ENCODE measurements at places on chromosomes 11 and 22. TPM values are rescaled to one million over a fixed set of nuclear protein-coding genes. Genes with fewer than 3 reads are reported as not detected.

Gene TMA7B
- total RNA-seq: not detected

Gene ART1
- not detected for total RNA-seq

DNA sequence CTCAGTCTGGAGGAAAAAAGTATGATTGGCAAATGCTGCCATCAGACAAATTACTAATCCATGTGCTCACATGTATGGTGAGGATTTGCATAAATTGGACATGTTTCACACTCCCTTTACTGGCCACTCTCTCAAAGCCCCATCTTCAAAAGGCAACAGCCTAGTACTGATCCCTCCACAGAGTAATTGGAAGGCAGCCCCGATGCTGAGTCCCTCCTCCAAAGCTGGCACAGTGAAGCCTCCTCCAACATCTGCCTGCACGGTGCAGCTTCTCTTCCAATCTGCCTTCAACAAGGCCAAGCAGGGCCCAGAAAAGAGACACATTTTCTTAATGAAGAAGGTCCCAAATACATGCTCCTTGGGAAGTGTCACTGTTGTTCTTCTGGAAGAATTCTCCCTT, 350.6 kb downstream of the OPCML start:
- no peak for DNase-seq

GRCh38 chr11:16606784-16607674, 131.4 kb upstream of the C11orf58 start:
- peak; percentile 40 for DNase-seq

DNA sequence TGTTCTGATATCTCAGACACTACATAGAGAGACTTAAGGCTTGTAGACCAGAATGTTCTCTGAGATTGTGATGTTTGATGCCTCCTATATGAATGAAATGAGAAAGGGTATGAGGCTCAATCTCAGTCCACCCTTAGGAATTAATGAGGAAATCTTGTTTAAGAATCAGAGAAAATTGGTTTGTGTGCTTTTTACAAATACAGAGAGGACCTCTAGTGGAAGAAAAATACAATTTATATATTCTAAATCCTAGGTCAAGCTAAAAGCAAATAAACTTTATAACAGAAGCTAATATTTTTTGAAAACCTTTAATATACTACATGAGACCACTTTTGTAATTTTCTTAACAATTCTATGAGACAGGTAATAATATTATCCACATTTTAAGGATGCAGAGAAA, 5.0 kb upstream of the OR52H1 start:
- DNase-seq: no peak

GRCh38 chr11:115439385-115439784, 64.8 kb downstream of the CADM1 start:
- peak; percentile 3 for DNase-seq

- no peak for DNase-seq
Measured at GRCh38 chr22:44243761-44244160, 63.0 kb downstream of the PARVG start.

DNA sequence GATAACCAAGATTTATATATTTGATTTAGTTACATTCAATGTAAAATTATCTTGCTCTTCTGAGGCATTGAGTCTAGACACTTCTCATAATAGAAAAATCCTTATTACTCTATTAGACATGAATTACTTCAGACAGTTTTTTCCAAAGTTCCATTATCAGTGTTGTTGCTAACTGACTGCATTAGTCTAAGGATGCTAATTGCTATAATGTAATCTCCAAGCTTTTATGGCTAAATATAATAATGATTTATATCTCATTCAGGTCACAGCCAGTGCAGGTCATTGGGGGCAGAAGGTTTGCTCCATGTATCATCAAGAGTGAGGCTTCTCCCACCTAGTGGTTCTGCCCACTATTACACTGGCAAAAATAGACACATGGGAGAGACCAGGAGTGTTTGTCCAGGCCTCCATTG, 377.2 kb upstream of the DDI1 start:
- DNase-seq: peak; percentile 38

Gene LDHAL6A
- not detected for total RNA-seq

Gene HEPHL1
- total RNA-seq: 4.3 TPM

- DNase-seq: peak; percentile 83
Measured at GRCh38 chr11:62905927-62906531, 15.1 kb downstream of the CHRM1 start.

- peak; percentile 75 for DNase-seq
Measured at GRCh38 chr22:23281406-23282088, 101.2 kb downstream of the BCR start.

Gene MRGPRX3
- total RNA-seq: not detected

DNA sequence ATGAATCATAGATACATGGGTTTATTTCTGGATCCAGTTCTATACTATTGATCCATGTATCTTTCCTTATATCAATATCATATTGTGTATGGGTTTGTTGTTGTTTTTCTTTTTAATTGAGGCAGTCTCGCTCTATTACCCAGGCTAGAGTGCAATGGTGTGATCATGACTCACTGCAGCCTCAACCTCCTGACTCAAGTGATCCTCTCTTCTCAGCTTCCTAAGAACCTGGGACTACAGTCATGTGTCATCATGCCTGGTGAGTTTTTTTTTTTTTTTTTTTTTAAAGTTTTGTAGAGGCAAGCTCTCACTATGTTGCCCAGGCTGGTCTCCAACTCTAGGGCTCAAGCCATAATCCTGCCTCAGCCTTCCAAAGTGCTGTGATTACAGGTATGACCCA, 1589.4 kb upstream of the TENM4 start:
- DNase-seq: no peak

GRCh38 chr11:128517451-128518230, 69.7 kb downstream of the ETS1 start:
- DNase-seq: peak; percentile 45

GRCh38 chr22:50443801-50444625, 30.8 kb downstream of the SBF1 start:
- no peak for DNase-seq

- DNase-seq: peak; percentile 68
Measured at GRCh38 chr11:114262681-114263512, 33.3 kb upstream of the NNMT start.

- DNase-seq: peak; percentile 86
Measured at GRCh38 chr11:129960216-129961214, 42.1 kb downstream of the PRDM10 start.

Gene CFAP300
- 4.7 TPM for total RNA-seq

DNA sequence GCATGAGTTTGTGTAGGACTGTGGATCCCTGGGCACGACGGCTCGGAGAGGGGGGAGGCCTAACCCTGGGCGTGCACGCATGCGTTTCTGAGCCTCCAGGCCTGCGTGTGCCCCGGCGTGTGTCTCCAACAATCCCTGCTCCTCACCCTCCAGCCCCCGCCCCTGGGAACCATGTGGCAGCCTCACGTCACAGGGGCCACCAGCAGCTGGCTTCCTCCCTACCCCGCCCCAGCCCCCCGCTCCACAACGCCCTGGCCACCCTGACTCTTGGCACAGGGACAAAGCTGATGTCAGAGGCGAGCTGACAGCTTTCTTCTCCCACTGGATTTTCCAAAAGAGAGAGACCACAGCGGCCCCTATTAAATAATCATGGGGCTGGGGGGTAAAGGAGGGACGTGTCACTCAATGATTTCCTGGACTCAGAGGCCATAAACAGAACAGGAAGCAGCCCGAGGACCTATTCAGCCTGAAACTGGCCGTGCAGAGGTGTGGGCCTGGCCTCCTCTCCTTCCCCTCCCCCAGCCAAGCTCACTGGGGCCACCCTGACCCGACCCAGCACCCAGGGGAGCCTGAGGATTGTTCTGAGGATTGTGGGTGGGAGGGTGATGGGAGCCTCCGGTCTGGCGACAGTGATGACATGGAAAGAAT, 6.8 kb upstream of the LIF start:
- DNase-seq: peak; percentile 78

All from fibroblast of villous mesenchyme (primary cell).